H9 (cell line): ENCODE measurements at places on chromosomes 7 and 10.

DNA sequence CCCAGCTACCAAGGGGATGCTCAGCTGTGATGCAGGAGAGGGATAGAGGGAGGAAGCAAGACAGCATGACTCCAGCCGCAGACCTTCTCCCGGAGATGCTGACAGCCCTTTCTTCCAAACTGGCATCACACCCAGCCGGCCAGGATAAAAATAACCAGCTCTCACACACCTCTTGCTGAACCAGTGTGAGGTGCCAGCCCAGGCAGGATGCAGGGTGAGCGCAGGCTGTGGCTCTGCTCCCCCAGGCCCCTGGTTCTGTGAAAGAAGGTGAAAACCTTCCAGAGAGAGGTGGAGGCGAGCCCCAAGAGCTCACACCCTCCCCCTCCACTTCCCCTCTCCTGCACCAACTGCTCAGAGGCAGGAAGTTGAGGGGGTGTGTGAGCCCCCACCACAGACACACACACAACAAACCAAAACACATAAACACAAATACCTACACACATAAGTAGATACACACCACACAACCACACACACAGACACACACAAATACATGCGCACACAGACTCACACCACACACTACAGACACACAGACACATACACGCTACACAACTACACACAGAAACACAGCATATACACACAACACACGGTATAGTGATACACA is 4.0 kb downstream of the GPR15LG start:
- DNase-seq = no peak

GRCh38 chr7:22936246-22936645 is 77.7 kb downstream of the HYCC1 start:
- DNase-seq = no peak

GRCh38 chr7:57370066-57370738 is 79.8 kb upstream of the ZNF716 start:
- DNase-seq = no peak

DNA sequence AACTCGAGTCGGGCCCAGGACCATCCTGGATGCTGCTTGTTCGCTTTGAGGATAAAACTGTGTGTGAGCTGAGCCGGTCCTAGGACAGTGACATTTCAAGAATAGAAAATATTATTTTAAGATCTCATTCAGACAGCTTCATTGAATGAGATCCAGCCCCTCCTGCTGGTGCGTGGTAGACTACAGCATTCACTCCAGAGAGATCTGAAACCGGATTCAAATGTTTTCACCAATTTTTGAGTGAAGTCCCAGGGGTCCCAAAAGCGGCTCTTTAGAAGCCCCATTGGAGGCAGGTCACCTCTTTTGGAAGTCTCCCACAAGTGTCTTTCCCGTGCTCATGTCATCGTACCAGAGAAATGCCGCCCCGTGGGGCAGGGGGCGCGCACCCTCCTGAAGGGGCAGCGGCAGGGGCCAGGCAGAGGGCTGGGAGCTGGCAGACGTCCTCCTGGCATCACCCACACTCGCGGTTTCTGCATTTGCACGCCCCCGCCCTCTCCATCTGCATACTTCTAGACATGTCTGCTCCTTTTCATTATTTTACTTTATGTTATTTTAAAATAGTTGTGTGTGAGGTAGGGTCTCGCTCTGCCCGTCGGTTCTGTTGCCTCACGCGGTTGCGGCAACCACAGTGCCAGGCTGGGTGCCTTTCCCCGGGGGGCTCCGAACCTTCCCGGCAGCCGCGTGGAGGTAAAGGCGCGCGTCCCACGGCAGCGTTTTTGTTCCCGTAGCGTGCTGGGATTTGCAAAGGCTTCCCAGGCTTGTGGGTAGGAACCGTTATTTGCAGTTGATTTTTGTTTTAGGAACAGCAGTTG is 52.3 kb upstream of the DPYSL4 start:
- no peak for DNase-seq

DNA sequence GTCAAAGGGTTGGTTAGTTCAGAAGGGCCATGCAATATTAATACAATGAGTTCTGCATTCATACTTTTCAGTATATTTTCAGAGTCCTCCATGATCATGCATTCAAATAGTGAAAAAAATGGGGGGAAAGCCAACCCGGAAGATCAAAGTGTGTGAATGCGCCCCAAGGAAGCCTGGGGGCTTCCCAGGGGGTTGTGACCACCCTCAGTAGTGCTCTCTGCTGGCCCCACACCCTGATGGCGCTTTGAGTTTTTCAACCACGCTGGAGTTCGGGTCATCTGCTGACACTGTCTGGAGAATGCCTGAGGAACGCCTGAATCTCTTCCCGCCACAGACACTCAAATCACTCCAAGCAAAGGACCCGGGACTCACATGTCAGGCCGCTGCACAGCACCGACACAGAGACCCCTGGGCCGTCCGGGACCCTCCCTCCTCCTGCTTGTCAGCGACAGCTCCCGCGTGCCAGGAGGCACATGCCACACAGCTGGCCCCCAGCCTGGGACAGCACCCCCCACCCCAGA is 1.0 kb downstream of the TNS3 start:
- DNase-seq = no peak

DNA sequence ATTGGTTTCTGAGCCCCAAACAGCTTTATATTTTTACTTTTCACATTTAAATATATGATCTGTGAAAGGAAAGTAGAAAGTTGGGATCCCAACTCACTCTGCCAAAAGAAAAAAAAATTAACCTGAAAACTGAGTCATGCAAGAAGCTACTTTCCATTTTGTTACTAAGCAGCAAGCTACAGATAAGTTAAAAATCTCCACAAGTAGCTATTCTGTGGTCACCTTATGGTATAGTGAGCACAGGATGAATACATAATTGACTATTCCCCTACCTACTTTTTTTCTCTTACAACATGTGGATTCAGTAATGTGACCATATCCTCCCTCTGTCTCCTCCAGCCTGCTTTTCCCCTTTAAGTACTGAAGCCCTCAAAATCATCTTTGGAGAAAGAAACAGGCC is 30.3 kb upstream of the CREB3L2 start:
- no peak for DNase-seq

GRCh38 chr7:12738665-12739064 is 51.2 kb downstream of the ARL4A start:
- no peak for DNase-seq

DNA sequence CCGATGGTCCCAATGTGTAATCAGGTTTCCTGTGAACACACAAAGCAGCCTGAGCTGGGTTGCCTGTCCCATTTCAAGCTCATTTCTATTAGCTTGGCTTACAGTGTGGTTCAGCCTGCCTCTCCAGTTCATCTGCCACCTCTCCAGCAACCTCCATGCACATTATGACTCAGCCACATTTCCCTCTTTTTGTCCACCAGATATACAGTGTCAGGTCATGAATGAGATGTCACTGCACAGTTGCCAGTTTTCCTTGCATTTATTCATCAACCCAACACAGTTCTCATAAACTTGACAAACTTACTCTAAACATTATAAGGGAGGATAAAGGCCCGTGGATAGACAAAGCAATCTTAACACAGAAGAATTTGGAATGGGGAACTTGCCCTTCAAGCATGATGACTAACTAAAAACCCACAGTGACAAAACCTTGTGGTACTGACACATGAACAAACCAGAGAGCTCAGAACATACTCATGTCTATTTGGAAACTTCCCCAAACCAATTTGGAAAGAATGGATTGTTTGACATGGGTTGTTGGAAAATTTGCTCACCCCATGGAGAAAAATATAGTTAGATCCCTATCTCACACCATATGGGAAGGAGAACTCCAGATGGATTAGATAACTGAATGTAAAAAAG is 2.5 kb upstream of the CFAP58 start:
- DNase-seq = no peak

DNA sequence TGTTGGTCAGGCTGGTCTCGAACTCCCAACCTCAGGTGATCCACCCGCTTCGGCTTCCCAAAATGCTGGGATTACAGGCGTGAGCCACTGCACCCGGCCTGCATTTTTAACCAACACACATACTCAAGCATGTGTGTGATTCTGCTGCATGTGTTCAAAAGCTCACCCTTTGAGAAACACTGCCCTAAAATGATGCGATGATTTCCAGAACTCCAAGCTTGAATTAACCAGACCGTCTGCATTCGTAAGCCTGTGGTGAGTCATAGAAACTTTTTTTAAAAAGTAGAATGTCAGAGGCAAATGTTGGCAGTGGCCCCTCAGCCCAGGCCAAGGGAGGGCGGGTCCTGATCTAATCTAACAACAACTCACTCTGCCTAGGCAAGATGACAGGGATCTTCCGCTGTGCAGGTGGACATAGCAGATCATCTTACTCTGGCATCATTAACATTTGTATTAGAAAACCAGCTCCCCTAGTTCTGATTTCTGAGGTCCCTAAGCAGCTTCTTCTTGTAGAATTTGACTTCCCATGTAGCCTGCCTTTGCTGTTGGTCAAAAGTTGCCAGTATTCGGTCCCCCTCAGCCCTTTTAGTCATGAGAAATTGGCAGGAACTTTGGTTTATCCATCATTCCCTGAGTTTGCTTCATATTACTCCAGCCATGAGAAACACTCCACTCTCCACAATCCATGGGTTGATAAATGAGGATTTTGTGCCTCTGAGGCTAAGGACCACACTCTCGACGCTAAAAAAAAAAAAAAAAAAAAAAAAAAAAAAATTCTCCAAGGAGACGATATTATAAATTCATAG is 190.4 kb downstream of the SKIDA1 start:
- no peak for DNase-seq

DNA sequence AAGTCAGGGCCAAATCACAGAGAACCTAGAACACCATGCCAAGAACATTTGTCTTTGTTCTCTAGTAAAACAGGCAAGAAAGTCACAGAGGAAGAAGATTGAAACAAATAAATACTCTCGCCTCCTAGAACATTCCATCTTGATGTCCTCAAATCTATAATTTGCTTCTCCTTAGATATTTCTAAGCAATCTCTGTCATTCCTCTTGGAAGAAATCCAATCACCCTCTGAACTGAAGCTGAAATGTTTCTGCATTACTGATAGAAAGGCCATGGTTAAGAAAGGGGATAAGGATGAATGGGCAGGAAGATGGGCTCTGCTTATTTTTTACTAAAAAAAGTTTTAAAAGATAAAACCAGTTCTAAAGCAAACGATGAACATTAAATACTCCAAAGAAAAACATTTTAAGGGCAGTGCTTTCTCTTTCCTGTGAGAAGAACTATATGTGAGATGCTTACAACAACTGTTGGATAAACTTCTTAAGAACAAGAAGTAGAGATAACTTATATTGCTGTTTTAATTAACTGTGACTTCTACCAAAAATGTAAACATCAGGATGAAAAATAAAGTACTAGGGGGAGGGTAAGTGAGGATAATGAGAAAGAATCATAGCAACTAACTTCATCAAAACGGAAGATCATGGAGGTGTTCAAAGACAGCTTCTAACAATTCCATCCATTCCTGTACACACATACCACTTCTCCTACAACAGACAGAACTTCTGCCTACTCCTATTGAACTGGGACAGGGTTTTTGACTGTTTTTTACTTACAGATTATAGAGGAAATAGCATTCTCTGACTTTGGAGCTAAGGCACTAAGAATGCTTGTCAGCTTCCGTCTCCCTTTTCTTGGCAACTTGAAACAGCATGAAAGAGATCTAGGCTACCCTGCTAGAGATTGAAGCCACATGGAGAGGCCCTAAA is 153.0 kb upstream of the LRRTM3 start:
- no peak for DNase-seq

GRCh38 chr10:93150289-93150688 is 76.6 kb downstream of the CYP26A1 start:
- DNase-seq = no peak

DNA sequence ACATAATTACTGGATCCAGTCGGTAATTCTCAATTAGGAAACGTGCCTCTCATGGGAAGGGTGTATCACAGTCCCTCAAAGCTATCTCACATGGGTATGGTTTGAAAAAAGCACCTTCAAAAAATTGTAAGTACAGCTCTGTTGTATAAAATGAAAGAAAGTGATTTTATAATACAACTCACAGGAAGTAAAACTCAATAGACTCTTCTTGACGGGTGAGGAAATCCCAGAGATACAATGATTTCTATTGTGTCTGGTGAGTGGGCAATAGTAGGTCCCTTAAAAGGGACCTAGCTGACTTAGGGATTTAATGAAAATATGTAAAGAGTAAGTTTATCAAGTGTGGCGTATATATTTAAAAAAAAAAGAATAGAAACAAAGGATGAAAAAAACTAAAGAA is 27.0 kb downstream of the TASOR2 start:
- no peak for DNase-seq
